ENCODE measurements at places on chromosomes 6 and 20.
A peak's percentile ranks its signal among the peaks of the same experiment; 100 is the strongest.

DNA sequence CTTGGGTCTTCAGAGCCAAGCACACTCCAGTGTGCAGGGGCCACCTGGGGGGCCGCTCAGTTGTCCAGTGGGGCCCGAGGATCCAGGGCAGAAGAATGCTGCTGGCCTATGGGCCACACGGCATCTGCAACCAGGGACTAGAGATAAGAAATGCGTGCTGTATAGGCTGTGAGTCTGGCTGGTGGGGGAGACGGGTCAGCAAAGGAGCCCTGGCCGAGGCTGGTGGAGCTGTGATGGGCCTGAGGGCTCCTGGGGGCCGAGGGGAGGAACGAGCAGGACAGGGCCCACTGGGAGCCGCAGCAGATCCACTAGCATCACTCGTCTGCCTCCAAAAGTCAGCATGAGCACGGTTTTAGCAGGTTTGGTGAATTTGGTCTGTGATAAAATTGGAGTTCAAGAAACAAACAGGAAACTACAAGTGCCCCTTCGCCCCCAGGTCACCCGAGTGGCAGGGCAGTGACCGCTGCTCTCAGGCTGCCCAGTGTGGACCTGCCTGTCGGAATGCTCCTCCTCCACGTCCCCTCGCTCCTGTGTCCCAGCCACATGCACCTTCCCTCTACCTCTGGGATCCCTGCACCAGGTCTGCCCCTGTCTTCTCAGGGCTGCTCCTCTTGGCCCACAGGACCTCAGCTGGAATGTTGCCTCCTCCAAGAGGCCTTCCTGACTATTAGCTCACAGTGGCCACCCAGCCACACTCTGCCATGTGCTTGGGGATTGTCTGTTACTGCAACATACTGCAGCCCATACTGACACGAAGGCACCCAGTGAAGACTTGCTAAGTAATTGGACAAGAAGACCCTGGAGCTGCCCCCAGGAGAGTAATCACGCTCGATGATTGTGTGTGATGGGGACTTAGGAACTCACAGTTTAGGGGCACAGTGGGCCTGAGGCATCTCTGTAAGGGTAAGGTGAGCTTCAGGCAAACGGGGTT lies 10.9 kb downstream of the ACSS1 start:
- DNase-seq = no peak
- H3K27me3 ChIP-seq = peaks cover 4% of the 10 kb centered on the region
- no peaks in the 10 kb centered on the region for H3K4me1 ChIP-seq
- no peak overlapping the region for H3K4me3 ChIP-seq
- no peak overlapping the region for H3K27ac ChIP-seq

- H3K36me3 ChIP-seq = no peaks in the 10 kb centered on the region
- peaks cover 21% of the 10 kb centered on the region for H3K4me1 ChIP-seq
- H3K4me3 ChIP-seq = no peak overlapping the region
- peak; percentile 79 for DNase-seq
- H3K27me3 ChIP-seq = peaks cover 8% of the 10 kb centered on the region
- no peak overlapping the region for H3K27ac ChIP-seq
These were observed 4.9 kb upstream of the BIRC7 start for GRCh38 chr20:63230800-63231268.

- H3K27ac ChIP-seq = no peak within 1 kb of the TSS
- H3K36me3 ChIP-seq = no peaks in the 10 kb centered on the region
These were observed at the start of gene PGK2 for GRCh38 chr6:49787176-49787575. TSS of gene PGK2 (minus strand) at chr6:49787285. CDS start at chr6:49787187, 98 bp downstream.

GRCh38 chr20:63086421-63087235 lies 79.9 kb upstream of the BHLHE23 start:
- H3K27ac ChIP-seq = no peak overlapping the region
- peak; percentile 14 for DNase-seq
- no peak overlapping the region for H3K4me3 ChIP-seq
- peaks cover 3% of the 10 kb centered on the region for H3K27me3 ChIP-seq

DNA sequence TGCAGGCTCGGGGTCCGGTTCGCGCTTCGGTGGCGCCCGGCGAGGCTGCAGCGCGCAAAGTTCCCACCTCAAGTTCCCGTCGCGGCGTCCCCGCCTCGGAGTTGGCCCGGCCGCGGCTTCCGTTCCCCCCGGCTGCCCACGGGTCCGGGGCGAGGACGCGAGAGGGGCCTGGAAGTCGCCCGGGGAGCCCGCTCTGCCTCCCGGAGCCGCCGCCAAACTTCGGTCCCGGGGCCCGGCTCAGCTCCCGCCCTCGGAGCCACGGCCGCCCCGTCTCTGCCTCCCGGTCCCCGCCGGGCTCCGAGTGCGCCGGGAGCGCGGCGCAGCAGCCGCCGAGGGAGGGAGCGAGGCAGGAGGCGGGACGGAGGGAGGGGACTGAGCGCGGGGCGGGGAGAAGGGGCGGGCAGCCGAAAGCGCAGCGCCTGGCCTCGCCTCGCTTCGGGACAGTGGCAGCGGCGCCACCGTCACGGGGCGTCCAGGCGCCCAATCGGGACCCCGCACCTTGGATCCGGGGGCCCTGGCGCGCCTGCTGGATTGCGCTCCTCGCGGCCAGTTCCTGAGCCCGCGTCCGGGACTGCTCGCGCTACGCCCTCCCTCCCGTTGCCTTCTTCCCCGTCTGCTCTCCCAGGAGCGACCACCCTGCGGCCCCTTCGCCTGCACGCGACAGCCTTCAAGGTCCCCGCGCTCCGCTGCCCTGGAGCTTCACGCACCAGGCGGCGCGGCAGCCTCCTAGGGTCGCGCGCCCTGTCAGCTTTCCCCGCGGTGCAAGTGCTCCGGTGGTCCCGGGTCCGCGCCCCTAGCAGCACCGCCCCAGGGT lies at the start of gene KCNG1:
TSS of gene KCNG1 (minus strand) at position 305 of the 814 bp plus-strand sequence. CDS start 12,769 bp downstream, outside the sequence.
- H3K36me3 ChIP-seq = no peaks in the 10 kb centered on the region
- no peaks in the 10 kb centered on the region for H3K4me1 ChIP-seq
- peak within 1 kb of the TSS; percentile 89 for H3K4me3 ChIP-seq
- H3K27ac ChIP-seq = no peak within 1 kb of the TSS

DNA sequence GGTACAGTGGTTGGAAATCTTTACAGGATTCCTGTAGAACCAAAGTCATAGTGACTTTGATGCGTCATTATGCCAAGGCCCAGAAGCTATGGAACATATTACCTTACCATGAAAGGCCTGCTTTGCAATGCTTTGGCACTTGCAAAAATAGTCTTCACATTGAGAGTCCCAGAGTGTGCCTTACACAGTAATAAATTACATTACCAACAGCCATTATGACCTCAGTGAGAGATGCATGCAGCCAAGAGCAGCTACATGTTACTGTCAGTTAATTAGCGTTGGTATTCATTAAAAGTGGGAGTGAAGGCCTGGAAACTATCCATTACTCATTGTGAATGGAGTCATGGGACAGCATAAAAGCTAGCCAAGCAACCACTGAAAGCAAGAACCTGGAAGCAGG lies 39.2 kb upstream of the HDDC2 start:
- DNase-seq = no peak
- no peak overlapping the region for H3K27ac ChIP-seq
- peaks cover under 1% of the 10 kb centered on the region for H3K4me1 ChIP-seq
- no peak overlapping the region for H3K4me3 ChIP-seq
- H3K27me3 ChIP-seq = no peaks in the 10 kb centered on the region

Data from glutamatergic neuron (in vitro differentiated cells).